Suppressor macrophage (primary cell): ENCODE measurements at places on chromosomes 7 and 10.

DNA sequence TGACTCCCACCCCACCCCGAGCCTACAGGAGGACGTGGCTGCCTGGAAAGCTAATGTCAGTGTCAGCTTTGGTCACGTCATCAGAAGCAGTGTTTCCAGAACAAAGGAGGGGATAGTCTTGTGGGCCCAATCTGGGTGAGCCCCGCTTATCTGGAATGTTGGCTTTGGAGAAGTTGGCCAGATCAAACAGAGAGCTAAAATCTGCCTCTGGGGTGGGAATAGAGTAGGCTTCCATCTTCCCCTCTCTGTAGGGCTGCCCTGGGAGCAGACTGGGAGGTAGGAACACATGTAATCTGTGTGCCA is 32.5 kb downstream of the SRRM3 start:
- no peak for DNase-seq

- no peak for DNase-seq
Measured at GRCh38 chr7:82258181-82258580, 185.4 kb downstream of the CACNA2D1 start.

- DNase-seq = no peak
Measured at GRCh38 chr7:32117837-32118236, 47.6 kb upstream of the PDE1C start.

DNA sequence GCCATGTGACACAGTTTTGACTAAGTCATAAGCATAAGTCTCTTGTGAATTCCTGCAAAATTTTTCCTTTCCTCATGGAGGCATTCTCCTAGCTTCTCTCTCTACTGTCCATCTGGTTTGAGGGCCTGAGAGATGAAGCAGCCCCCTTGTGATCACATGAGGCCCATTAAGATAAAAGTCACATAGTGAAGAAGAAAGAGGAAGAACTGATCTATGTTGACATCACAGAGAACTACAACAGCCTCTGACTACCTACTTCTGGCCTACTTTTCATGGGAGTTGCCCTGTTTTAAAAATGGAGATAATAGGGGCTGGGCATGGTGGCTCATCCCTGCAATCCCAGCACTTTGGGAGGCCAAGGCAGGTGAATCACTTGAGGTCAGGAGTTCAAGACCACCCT is 50.4 kb downstream of the TFEC start:
- peak; percentile 65 for DNase-seq

GRCh38 chr10:18542832-18543231 is 108.6 kb downstream of the NSUN6 start:
- DNase-seq = no peak

DNA sequence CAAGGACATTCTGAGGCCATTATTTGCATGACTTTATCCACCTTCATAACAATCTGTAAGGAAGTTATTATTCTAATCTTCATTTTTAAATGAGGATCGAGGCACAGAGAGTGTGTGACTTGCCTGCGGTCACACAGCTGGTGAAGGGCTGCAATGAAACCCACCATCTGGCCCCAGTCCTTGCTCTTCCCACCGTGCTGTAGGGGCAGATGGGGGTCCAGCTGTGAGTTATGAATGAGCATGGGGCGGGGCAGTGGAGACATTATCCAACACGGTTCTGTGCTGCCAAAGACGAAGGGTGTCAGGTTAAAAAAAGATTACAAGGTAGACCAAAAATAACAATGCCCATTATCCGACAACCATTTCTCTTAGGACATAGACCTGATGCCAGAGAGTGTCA is 417.5 kb upstream of the MGMT start:
- DNase-seq = no peak

GRCh38 chr7:128814499-128814898 is 15.7 kb upstream of the FLNC start:
- DNase-seq = no peak

GRCh38 chr7:21051865-21052264 is 265.2 kb upstream of the SP8 start:
- DNase-seq = no peak

DNA sequence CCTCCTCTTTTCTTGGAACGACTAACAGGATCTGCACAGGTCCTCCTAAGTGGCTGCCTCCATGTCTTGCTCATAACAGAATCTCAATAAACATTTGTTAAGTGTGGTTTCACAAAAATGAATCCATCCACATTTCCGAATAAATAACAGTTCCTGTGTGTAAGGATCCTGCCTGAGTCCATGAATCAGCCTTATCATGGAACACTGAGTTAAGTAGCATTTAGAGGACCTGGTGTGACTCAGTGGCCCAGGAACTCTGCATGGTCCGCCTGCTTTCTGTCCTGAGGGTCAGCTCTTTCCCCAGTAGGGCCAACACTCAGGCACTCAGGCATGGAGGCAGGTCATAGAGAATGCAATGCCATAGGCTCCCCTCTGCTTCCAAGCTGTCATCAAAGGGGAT is 15.8 kb upstream of the C10orf90 start:
- no peak for DNase-seq

GRCh38 chr7:129958643-129959470 is 6.1 kb upstream of the UBE2H start:
- DNase-seq = peak; percentile 53

DNA sequence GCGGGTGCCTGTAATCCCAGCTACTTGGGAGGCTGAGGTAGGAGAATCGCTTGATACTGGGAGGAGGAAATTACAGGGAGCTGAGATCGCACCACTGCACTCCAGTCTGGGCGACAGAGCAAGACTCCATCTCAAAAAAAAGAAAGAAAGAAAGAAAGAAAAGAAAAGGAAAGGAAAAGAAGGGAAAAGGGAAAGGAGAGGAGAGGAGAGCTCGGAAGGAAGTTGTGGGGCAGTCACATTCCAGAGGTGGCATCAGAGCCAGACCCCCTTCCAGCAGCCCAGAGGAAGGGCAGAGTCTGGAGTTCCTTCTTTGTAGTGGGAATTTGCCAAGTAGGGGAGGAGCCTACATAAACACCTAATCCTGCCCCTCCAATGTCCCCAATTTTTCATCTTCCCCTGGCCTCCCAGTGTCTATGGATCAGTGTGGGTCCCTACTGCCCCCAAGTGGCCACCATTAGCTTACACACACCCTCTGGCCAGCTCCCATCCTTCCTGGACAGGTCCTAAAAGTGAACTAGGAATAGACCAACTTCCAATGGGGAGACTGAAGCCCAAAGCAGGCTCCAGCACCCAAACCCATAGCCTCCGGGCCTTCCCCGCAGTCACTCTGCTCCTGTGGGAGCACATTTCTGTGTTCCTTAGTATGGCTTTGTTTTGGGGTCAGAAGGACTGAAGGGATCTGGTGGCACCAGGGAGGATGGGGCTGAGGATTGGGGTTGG is 39.6 kb upstream of the HSPB1 start:
- DNase-seq = peak; percentile 67

- no peak for DNase-seq
Measured at GRCh38 chr7:116530107-116530820, 5.4 kb downstream of the CAV1 start.

- no peak for DNase-seq
Measured at GRCh38 chr10:130558746-130559546, 422.8 kb downstream of the GLRX3 start.

DNA sequence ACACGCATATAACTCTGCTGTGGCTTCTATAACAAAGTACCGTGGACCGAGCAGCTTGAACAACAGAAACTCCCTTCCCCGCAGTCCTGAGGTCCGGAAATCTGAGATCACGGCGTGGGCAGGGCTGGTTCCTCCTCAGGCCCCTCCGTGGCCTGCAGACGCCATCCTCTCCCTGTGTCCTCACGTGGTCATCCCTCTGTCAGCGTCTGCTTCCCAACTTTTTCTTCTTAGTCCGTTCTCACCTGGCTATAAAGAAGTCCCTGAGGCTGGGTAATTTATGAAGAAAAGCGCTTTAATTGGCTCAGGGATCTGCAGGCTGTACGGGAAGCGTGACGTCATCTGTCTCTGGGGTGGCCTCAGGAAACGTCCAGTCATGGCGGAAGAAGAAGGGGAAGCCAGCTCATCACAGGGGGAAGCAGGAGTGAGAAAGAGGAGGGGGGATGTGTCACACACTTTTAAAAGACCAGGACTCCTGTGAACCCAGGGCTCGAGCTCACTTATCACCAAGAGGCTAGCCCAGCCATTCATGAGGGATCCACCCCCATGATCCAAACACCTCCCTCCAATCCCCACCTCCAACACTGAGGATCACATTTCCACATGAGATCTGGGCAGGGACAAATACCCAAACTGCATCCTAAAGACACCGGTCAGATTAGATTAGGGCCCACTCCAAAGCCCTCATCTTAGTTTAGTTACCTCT is 91.2 kb upstream of the INSIG1 start:
- peak; percentile 96 for DNase-seq

DNA sequence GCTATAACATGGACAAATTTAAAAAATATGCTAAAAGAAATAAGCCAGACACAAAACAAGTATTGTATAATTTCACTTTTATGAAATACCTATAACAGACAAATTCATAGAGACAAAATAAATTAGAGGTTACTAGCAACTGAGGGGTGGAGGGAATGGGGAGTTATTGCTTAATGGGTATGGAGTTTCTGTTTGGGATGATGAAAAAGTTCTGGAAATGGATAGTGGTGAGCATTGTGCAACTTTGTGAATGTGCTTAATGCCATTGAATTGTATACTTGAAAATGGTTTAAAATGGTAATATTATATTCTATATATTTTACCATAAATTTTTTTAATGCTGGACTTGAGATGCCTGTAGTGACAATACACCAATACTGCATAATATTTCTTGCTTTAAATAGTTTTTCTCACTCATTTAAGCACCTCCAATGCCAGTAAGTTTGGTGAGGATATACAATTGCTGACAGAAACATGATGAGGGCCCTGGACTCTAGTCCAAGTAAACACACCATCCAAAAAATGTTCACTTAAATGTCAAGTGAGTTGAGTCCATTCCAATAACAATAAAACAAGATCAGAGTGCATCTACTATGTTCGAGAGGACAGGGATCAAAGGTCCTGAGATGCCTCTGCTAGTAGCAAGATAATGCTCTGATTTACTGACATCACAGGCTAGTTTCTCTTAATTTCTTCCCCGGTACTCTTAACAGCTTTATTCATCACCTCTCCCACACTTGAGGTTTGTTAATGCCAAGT is 71.9 kb downstream of the NT5C2 start:
- no peak for DNase-seq

GRCh38 chr7:155213385-155213784 is 84.3 kb upstream of the INSIG1 start:
- DNase-seq = no peak

DNA sequence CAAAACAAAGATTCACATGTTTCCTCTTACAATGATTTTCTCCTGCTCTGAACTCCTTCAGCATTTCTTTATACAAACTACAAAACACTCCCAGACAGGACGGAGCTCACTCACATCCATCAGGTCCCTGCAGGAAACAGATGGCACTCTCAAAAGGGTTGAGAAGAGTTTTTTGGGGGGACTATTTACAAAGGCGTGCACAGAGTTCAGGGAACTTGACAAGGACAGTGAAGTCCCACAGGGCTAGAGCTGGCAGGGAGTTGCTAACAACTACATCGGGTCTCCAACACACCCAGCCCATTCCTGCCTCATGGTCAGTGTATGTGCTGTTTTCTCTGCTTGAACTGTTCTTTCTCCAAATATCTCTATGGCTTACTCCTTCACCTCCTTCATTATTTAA is 24.7 kb upstream of the YAE1 start:
- no peak for DNase-seq

- no peak for DNase-seq
Measured at GRCh38 chr7:1468203-1468602, 8.9 kb upstream of the MICALL2 start.

- DNase-seq = no peak
Measured at GRCh38 chr7:102117743-102118142, 168.9 kb upstream of the SH2B2 start.

- peak; percentile 73 for DNase-seq
Measured at GRCh38 chr7:30771174-30771879, at the start of gene MINDY4. Gene MINDY4, plus strand, starts transcription at chr7:30771417. Its CDS starts 77 bp downstream, at chr7:30771494.

DNA sequence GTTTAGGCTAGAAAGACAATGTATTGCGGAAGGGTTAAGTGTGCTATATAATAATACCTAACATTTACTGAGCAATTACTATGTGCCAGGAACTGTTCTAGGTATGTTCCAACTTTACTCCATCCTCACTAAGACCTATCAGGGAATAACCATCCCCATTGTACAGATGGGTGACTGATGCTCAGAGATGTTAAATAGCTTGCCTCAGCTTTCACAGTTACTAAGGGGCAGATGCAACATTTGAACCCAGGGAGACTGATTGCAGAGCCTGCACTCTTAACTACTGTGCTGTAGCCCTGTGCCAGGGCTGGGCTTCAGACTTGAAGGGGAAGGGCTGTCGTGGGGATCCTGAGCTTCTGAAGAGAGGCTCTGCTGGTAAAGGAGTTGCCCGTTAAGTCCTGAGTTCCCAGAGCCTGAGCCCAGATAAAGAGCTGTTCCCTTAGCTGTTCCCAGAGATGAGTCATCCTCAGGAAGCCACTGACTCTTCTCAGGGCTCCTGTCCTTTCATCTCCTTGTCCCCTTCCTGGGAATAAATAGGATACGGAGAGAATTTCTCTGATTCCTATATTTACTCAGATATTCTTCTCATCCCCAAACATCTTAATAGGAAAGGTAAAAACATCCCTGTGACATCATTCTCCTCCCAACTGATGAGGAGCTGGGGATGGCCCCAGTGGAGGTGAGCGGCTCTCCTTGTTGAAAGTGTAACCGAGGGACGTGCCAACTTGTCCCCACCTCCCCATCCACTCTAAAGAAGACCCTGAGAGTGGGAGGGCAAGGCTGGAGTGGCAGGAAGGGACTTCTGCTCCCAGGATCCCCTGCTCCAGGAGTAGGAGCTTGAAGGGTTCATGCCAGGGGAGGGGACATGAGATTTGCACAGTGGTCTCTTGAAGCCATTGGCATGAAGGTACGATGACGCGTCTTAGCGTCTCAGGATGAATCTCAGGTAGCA is 28.0 kb upstream of the HABP2 start:
- DNase-seq = no peak

DNA sequence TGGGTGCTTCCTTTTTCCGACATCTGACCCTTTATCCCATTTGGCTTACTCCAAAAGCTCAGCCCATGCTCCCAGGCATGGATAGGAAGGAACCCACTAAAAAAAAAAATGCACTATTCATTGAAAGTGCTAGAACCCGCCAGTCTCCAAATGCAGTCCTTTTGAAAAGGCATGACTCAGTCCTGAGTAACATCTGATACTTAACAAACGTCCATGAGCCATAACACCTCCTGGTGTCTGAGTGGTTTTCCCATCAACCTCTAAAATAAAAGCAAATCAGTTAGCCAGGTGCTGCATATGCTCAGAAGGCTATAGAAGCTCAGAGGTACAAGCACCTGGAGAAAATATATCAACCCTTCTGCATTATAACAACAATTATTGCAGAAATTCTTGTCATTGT is 45.0 kb upstream of the CACUL1 start:
- DNase-seq = peak; percentile 25

GRCh38 chr7:143305423-143306070 is 10.4 kb upstream of the CLCN1 start:
- peak; percentile 79 for DNase-seq

DNA sequence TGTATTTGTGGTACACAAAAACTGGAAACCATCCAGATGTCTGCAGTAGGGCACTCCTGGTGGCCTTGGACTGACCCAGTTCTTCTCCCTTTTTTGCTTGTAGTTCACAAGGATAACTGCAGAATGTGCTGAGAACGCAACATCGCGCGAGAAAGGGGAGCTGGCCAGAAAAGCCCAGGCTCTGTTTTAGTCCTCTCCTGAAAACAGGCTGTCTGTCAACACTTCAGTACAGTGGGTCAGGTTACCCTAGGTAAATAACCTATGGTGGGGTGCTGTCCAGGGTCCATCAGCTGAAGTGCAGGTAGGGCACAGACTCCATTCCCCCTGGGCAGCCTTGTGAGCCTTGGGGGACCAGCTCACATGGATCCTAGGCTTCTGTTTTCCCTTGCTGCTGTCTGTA is 495.8 kb downstream of the MDFIC start:
- DNase-seq = no peak

- no peak for DNase-seq
Measured at GRCh38 chr10:80141696-80142460, 9.3 kb downstream of the PLAC9 start.
